ENCODE measurements at places on chromosomes 2 and 18. TPM values are rescaled to one million over a fixed set of nuclear protein-coding genes. Genes with fewer than 3 reads are reported as not detected.

- H3K27me3 ChIP-seq = peaks cover 2% of the 10 kb centered on the region
- H3K27ac ChIP-seq = no peak overlapping the region
- H3K36me3 ChIP-seq = no peaks in the 10 kb centered on the region
- H3K4me3 ChIP-seq = no peak overlapping the region
- H3K4me1 ChIP-seq = no peaks in the 10 kb centered on the region
Observed at GRCh38 chr18:61946449-61946848, 53.6 kb upstream of the RNF152 start.

DNA sequence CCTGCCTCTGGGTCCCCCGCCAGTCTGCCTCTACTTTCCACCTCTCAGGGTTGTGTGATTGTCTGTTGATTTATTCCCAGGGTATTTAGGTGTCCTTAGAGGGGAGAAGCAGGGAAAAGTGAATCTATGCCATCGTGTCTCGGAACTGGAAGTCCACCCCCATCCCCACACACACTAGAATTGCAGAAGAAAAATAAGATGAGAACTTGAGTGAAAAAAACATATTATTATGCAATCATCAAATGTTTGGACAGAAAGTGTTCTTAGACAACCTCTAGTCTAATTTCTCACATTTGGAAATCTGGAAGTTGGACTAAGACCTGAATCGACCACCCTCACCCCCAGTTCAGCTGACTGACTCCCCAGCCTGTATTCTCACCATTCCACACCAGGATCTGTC, 14.1 kb upstream of the CASP8 start:
- H3K4me3 ChIP-seq = no peak overlapping the region
- H3K36me3 ChIP-seq = no peaks in the 10 kb centered on the region
- no peak for DNase-seq
- H3K4me1 ChIP-seq = no peaks in the 10 kb centered on the region
- H3K27me3 ChIP-seq = no peaks in the 10 kb centered on the region

GRCh38 chr18:11657554-11657953, 31.5 kb upstream of the GNAL start:
- no peak overlapping the region for H3K4me3 ChIP-seq
- no peaks in the 10 kb centered on the region for H3K36me3 ChIP-seq
- no peak for DNase-seq
- H3K4me1 ChIP-seq = no peaks in the 10 kb centered on the region

DNA sequence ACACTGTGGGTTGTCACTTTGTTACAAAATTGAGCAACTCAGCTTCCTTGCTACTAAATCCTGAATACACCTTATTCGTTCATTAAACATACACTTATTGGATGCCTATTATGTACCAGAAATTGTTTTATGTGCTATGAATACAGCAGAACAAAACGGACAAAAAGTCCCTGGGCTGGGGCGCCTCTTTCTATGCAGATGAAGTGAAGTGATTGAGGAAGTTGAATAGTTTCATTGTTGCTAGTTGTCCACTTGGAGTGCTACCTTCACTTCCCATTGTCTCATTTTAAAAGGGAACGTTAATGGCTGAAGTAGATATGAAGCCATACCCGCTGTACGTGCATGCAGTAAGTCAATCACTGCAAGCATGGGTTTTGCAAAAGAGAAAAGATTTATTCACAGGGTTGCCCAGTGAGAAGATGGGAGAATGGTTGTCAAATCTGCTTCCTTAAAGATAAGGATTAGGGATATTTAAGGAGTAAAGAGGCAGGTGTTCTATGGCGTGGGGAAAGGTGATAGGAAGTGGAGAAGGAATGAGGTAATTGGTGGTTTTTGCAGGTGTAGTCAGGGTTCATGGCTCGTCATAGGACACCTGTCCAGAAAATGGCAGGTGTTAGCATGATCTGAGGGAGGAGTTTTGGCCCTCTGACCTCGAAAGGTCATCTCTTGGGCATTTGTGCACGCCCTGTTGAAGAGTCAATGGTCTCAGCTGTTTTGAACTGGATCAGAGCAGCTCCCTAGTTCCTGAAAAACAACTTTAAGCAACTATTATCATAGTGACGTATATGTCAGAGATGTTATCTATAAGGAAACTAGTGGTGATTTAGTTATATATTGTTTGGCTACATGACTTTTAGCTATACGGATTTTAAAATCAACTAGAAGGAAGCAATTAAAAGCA, 23.5 kb downstream of the TRPM8 start:
- H3K4me3 ChIP-seq = no peak overlapping the region
- H3K36me3 ChIP-seq = no peaks in the 10 kb centered on the region
- H3K27me3 ChIP-seq = no peaks in the 10 kb centered on the region

DNA sequence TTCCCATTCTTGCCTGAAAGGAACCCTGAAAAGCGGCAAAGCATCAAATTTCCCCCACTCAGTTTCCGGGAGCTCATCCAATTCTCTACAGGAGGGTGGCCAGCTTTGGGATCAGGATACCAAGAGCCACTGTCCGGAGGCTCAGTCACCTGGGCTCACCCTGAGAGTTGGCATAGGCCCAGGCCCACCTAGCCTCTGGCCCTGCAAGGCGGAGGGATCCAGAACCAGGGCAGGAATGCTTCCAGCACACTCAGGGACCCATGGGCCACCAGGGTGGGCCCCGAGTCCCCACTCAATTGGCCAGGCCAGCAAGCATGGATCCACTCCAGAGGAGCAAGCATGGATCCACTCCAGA, 432.9 kb upstream of the MYT1L start:
- H3K4me3 ChIP-seq = no peak overlapping the region
- H3K27ac ChIP-seq = peak overlapping the region; percentile 36
- H3K27me3 ChIP-seq = no peaks in the 10 kb centered on the region
- DNase-seq = peak; percentile 67
- no peaks in the 10 kb centered on the region for H3K36me3 ChIP-seq

GRCh38 chr2:121707920-121708361, 28.7 kb downstream of the NIFK start:
- no peak overlapping the region for H3K27ac ChIP-seq
- H3K4me3 ChIP-seq = no peak overlapping the region
- no peaks in the 10 kb centered on the region for H3K27me3 ChIP-seq
- H3K36me3 ChIP-seq = no peaks in the 10 kb centered on the region
- DNase-seq = no peak

GRCh38 chr2:3982160-3982559, 278.8 kb downstream of the DCDC2C start:
- no peak overlapping the region for H3K27ac ChIP-seq
- peaks cover 3% of the 10 kb centered on the region for H3K27me3 ChIP-seq
- no peaks in the 10 kb centered on the region for H3K4me1 ChIP-seq
- H3K4me3 ChIP-seq = no peak overlapping the region
- DNase-seq = no peak
- no peaks in the 10 kb centered on the region for H3K36me3 ChIP-seq

GRCh38 chr18:13423352-13423751, 204.8 kb downstream of the LDLRAD4 start:
- H3K36me3 ChIP-seq = no peaks in the 10 kb centered on the region
- DNase-seq = no peak
- H3K27me3 ChIP-seq = no peaks in the 10 kb centered on the region
- H3K4me3 ChIP-seq = no peak overlapping the region
- no peak overlapping the region for H3K27ac ChIP-seq

Gene TEKT4
- 0.19 TPM for total RNA-seq

Gene MRPS5
- 52.9 TPM for total RNA-seq

Data from psoas muscle (tissue), 8 donors.